ENCODE measurements at places on chromosomes 12 and 14.

DNA sequence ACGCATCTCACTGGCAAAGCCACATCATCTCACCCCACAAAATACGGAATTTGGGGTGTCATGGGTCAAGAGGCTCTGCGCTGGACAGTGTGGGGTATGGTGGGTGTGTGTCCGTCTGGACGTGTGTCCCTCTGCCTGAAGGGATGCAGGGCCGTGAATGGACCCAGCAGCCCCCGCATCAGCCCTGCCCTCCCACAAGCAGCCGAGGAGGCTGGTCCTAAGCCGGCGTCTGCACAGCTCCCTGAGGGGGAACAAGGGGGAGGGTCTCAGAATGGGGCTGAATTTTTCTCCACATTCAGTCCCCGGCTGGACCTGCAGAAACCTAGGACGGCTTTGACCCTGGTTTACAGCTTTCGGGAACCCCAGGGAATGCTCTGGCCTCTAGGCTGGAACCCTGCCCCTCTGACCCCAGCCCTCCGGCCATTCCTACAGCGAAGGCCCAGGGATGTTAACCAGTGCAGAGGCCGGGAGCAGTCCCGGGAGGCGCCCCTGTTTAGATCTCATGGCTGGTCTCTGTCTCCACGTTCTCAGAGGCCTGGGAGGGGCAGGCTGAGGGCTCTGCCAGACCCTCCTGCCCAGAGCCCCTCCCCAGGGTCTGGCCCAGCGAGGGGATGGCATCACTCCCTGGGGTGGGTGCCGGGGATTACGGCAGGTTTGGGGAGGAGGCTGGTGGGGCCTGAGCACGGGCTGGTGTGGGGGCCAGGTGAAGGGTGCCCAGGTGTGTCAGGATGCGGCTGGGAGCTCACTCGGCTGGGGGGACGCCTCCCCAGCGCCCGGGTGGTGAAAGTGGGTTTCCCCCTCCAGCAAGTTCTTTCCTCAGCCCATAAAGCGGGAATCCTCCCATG is 156.5 kb upstream of the C14orf180 start:
- DNase-seq = no peak

DNA sequence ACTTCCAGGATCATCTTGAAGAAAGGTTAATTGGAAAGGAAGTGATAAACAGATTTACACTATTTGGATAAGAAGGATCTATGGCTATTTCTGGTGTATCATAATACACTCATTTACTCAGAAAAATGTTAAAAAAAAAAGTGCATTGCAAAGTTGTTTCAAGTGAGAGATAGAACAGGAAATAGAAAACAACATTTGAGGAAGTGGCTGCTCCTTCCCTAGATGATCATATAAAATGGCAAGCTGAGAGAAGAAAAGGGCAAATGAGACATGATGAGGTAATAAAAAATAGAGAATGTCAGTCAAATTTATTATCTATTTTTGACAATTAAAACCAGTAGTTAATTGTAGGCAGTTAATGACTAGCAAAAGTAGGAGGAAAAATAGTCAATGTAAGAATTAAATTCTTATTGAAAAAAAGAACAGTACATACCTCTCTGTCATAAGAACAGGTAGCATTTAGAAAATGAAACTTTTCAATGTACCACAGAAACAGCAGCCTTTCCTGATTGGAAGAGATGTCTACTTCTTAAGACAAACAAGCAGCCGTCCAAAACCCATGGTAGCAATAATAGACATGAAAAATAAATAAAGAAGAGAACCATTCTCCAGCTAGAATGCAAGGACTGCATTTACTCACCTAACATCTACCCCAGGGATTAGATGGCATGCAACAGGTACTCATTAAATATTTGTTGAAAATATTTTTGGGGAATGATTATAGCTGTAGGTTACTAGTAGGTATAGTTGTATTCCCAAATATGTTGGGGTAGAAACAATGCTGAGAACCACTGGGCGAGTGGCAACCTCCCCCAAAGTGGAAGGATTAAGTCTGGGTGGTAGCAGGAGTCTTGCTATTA is 63.9 kb upstream of the GRIP1 start:
- no peak for DNase-seq

GRCh38 chr14:102594514-102595175 is 2.2 kb downstream of the RCOR1 start:
- DNase-seq = no peak

- no peak for DNase-seq
Observed at GRCh38 chr14:63322897-63323573, 4.3 kb upstream of the GPHB5 start.

- no peak for DNase-seq
Observed at GRCh38 chr12:54037360-54038283, 4.8 kb downstream of the HOXC5 start.

DNA sequence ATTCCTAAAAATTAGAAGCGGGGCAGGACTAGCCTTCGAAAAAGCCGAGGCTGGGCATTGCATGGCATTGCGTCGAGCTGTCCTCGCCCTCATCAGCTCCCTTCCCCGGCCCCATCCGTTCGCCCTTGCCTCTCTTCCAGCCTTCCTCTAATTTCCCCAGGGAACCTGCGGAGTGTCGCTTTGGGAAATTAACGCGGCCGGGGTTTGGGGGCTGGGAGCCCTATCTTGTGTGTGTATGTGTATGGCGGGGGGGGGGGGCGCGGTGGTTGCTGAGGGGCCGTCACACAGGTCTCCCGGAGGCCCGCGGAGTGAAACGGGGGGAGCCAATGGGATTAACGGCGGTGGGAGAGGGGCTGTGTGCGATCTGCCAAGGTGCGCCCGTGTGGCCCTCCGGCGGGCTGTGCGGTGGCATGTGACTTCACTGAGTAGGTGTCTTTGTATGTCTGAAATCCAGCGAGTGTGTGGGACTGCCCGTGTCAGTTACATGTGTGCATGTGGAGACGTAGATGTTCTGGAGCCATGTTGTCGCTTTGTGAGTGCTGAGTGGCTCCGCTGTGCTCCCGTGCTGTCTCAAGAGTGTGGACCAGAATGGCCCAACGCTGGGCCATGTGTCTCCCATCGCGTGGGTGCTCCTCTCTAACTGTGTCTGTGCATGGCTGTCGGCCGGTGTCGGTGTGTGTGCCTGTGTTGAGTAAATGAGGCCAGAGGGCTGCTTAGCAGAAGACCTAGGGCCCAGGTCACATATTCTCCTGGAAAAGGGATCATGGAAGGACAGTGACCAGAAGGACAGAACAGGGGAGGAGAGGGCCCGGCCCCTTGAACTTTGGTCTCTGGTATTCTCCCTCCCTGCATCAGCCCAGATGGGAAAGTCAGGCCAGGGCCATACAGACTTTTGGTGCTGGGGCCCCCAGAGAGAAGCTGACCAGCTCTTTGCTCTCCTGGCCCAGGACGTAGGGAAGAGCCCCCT is 1.5 kb downstream of the PTMS start:
- no peak for DNase-seq

- no peak for DNase-seq
Observed at GRCh38 chr14:61229981-61230380, 51.2 kb downstream of the TMEM30B start.
